CD8-positive, alpha-beta memory T cell (primary cell): ENCODE measurements at places on chromosomes 6 and 20. TPM values are rescaled to one million over a fixed set of nuclear protein-coding genes. Genes with fewer than 3 reads are reported as not detected.

- no peak for DNase-seq
Measured at GRCh38 chr20:46830886-46831632, 63.6 kb upstream of the EYA2 start.

The TMC2 gene
- not detected for total RNA-seq

DNA sequence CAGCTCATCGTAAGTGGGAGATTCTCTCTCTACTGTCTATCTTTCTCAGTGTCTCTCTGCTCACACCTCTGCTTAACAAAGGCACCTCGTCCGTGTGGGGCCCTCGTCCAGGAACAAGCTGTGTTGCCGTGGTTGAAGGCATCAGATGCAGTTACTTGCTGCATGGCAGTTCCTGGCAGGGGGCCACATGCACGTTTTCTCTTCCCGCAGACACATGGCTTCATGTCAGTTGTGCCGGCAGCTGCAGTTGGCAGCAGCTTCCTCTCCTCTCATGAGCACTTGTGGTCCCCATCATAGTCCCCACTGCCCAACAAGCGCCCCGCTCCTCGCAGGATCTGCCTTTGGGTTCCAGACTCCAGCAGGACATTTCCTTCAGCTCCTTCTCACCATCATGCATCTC lies 7.1 kb upstream of the AFDN start:
- DNase-seq = no peak

DNA sequence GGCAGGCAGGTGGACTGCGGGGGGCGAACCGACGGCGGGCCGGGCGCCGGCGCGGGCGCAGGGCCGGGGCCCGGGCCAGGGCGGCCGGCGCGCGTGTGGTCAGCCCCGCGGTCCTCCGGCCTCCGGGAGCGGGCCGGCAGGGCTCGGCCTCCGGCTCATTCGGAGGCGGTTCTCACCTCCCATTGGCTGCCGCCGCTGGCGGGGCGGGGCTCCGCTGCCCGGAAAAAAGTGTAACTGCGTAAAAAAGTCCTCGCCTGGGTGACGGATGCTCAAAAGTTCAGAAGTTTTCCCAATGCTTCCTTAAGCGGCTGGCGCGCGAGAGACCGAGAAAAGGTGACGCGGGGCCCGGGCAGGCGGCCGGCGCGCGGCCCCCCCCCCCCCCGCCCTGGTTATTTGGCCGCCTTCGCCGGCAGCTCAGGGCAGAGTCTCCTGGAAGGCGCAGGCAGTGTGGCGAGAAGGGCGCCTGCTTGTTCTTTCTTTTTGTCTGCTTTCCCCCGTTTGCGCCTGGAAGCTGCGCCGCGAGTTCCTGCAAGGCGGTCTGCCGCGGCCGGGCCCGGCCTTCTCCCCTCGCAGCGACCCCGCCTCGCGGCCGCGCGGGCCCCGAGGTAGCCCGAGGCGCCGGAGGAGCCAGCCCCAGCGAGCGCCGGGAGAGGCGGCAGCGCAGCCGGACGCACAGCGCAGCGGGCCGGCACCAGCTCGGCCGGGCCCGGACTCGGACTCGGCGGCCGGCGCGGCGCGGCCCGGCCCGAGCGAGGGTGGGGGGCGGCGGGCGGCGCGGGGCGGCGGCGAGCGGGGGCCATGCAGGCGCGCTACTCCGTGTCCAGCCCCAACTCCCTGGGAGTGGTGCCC lies at the start of gene FOXC1:
TSS of gene FOXC1 (plus strand) at position 268 of the 849 bp plus-strand sequence. CDS start at position 799, 531 bp downstream.
- DNase-seq = no peak

GRCh38 chr6:45115696-45116095 lies 212.4 kb upstream of the RUNX2 start:
- DNase-seq = no peak
